ENCODE measurements at places on chromosomes 6 and 20. TPM values are rescaled to one million over a fixed set of nuclear protein-coding genes. Genes with fewer than 3 reads are reported as not detected.

GGT7 gene
- total RNA-seq: 26.9 TPM

SPATA2 gene
- total RNA-seq: 4.1 TPM

KCNG1 gene
- total RNA-seq: 27.5 TPM

PACSIN1 gene
- 4.1 TPM for total RNA-seq

SLC22A1 gene
- total RNA-seq: 0.31 TPM

FAM83C gene
- total RNA-seq: not detected

EYA4 gene
- total RNA-seq: 0.94 TPM

FAM209A gene
- not detected for total RNA-seq

MAK gene
- total RNA-seq: 0.31 TPM

GSTA2 gene
- total RNA-seq: not detected

LAMA5 gene
- total RNA-seq: 44.4 TPM

LZTS3 gene
- 18.8 TPM for total RNA-seq

CARMIL1 gene
- total RNA-seq: 34.7 TPM

SLC4A11 gene
- total RNA-seq: not detected

SAMD10 gene
- 10.0 TPM for total RNA-seq

RAB44 gene
- total RNA-seq: not detected

PDSS2 gene
- total RNA-seq: 10.6 TPM

SAMD5 gene
- total RNA-seq: 22.5 TPM

HDGFL1 gene
- total RNA-seq: not detected

MAP3K5 gene
- 8.5 TPM for total RNA-seq

TOX2 gene
- total RNA-seq: 0.63 TPM

PRDM13 gene
- total RNA-seq: not detected

LTA gene
- total RNA-seq: not detected

PNLDC1 gene
- total RNA-seq: not detected

ELOVL2 gene
- 45.7 TPM for total RNA-seq

CTAGE9 gene
- not detected for total RNA-seq

CD40 gene
- 0.31 TPM for total RNA-seq

NFATC2 gene
- 0.63 TPM for total RNA-seq

GNMT gene
- 0.94 TPM for total RNA-seq

BTNL2 gene
- not detected for total RNA-seq
